Immature natural killer cell (primary cell): ENCODE measurements at places on chromosomes 1 and 21.

DNA sequence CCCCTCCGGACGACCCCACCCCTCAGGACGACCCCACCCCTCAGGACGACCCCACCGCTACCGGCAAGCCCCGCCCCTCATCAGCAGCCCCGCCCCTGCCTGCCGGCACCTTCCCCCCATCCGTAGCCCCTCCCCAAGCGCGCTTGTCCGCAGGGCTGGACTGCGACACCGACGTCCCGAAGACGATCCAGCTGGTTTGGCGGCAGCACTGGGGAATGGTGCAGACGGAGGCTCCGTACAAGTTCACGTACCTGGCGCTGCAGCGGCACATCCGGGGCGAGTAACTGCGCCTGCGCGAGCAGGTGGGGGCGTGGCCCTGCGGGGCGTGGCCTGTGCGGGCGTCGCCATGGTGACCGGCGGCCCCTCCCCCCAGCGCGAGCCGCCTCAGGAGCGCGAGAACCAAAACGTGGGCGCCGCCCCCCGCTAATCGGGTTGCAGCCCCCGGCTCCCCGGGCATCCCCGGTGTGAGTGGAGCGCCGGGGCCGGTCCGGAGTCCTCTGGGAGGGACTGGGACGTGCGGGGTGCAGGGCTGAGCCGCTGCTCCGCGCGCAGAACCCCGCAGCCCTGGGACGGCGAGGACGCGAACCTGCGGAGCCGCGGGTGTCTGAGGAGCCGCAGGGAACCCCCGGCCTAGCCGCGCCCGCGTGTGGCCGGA lies 4.9 kb downstream of the RNF223 start:
- DNase-seq: peak; percentile 84

DNA sequence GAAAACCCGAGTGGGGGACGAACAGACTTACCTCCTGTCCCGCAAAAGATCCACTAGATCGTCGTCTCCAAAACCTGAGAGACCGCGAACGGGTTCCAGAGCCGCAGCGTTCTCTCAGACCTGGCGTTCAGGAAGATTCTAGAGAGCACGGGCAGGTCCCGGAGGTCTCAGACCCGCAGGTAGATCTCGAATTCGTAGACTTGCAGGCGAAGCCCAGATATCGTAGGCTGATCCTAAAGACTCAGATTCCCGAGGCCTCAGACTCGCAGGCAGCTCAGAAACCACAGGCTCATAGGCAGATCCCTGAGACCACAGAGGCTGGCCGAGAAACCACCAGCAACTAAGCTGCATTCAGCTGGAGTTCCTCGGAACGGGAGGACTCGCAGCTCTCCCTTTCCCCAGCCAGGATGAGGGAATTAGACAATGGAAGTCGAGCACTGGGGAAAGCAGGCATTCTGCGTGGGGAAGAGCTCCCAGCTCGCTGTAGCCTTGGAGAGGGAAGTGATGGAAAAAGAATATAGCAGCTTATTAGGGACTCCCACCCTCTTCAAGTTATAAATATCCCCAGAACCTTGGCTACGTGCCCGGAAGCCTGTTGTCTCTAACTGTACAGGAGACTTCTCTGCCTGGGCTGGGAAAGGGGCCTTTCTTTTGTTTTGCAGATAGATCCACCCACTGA lies at the start of gene ZNF436:
Gene ZNF436 (minus strand): TSS at position 502 of the 679 bp plus-strand sequence. CDS start 1,831 bp downstream, outside the sequence.
- no peak for DNase-seq

- DNase-seq: no peak
Observed at GRCh38 chr1:3031401-3032221, 10.3 kb downstream of the ACTRT2 start.

GRCh38 chr1:18484276-18484675 lies 3.5 kb downstream of the KLHDC7A start:
- no peak for DNase-seq

DNA sequence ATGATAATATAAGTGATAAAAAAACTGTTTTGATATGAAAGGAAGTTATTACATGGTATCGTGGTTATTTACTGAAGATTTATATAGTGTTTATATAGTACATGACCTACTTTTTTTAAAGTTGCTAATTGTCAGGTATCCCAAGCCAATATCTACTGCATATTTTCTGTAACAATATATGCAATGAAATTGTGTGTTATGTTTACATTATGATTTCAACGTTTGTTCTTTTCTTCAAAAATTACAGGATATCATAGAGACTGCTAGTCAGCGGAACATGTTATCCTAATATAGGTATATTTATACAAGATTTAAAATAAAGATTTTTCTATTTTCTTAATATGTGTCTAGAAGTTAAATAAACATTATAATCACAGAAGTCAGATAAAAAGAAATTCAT lies 167.5 kb upstream of the DPYD start:
- DNase-seq: no peak

DNA sequence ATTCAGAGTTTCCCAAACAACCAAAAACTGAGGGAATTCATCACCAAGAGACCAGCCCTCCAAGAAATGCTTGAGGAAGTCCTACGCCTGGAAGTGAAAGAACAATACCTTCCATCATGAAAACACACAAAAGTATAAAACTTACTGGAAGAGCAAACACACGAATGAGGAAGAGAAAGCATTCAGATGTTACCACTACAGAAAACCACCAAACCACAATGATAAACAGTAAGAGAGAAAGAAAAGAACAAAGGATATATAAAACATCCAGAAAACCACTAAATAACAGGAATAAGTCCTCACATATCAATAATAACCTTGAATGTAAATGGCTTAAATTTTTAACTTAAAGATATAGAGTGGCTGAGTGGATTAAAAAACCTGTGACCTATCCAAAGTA lies 58.5 kb upstream of the BCL10 start:
- DNase-seq: no peak

GRCh38 chr1:220380885-220381284 lies 108.6 kb upstream of the RAB3GAP2 start:
- DNase-seq: no peak

- DNase-seq: no peak
Observed at GRCh38 chr1:72197786-72198185, 84.6 kb downstream of the NEGR1 start.

DNA sequence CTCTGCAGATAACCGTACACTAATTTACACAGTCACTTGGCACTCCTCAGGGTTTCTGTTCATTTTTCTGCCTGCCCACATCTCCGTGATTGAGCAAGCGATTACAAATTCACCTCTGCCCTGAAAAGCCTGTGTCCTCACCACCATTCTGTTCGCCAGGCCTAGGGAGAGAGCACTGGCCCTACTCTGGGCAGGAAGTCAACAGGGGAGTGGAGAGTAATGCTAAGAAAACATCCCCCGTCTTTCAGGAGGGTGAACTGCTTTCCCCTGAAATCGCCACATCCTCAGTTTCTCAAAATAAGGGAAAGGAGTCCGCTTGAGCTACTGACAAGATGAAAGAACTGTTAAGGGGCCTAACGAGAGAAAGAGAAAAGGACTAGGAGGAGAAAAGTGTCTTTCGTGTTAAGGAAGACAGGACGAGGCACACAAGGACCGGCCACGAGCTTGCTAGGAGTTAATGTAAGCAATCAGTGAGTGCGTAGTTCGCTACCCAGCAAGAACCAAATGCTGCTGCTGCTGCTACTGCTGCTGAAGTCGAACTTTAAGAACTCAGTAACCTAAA lies 632 bp downstream of the PEX19 start:
- DNase-seq: no peak

DNA sequence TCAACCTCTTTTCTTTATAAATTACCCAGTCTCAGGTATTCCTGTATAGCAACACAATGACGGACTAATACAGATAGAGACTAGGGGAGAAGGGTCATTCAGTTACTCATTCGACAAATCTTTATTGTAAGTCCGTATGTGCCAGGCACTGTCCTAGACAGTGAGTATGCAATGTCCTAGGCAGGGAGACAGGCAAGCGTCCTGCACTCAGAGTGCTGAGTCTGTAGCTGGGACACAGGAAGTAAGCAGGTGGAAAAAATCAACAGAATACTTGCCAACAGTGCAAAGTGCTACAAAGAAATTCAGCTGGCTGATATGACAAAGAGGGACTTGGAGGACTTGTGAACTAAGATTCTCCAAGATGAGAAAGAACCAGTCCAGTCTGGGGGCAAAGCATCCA lies 92.2 kb upstream of the ZBTB40 start:
- no peak for DNase-seq

- no peak for DNase-seq
Observed at GRCh38 chr1:68140536-68140935, 90.1 kb upstream of the DIRAS3 start.

- no peak for DNase-seq
Observed at GRCh38 chr1:245370905-245371581, 216.3 kb downstream of the KIF26B start.

GRCh38 chr1:56540467-56540866 lies 38.9 kb downstream of the PLPP3 start:
- DNase-seq: no peak

- no peak for DNase-seq
Observed at GRCh38 chr1:21874328-21874727, 62.3 kb downstream of the LDLRAD2 start.

GRCh38 chr21:18468790-18469189 lies 65.2 kb upstream of the TMPRSS15 start:
- no peak for DNase-seq

GRCh38 chr1:92877081-92877711 lies 45.4 kb downstream of the RPL5 start:
- DNase-seq: peak; percentile 17

DNA sequence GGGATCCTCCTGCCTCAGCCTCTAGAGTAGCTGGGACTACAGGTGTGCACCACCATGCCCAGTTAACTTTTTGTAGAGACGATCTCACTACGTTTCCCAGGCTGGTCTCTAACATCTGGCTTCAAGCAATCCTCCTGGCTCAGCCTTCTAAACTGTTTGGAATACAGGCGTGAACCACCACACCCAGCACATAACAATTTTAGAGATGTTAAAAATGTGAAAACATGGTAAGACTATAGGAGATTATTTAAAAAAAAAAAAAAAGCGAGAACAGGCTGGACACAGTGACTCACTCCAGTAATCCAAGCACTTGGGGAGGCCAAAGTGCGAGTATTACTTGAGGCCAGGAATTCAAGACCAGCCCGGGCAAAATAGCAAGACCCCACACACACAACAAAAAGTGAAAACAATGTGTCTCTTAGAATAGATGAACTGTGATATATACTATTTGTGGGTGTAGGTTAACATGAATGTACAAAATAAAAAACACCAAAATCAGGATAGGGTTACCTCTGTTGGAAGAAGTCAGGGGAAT lies 19.6 kb downstream of the CCDC18 start:
- DNase-seq: no peak

DNA sequence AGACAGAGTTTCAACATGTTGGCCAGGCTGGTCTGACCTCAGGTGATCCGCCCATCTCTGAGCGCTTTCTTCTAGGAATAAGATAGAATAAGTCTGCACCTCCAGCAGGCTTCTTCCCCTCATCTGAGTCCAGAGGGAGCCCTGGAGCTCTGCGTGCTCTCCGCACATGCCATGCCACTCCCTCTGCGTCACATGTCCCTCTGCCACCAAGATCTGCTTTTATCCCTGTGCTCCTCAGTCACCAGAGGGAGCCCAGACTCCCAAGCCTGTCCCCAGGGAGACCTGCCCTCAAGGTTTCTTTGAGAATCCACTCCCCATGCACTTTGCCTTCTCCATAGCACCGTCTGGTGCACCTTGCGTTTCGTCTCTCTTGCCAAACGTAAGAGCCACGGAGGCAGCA lies 213.0 kb downstream of the CAMTA1 start:
- DNase-seq: no peak

DNA sequence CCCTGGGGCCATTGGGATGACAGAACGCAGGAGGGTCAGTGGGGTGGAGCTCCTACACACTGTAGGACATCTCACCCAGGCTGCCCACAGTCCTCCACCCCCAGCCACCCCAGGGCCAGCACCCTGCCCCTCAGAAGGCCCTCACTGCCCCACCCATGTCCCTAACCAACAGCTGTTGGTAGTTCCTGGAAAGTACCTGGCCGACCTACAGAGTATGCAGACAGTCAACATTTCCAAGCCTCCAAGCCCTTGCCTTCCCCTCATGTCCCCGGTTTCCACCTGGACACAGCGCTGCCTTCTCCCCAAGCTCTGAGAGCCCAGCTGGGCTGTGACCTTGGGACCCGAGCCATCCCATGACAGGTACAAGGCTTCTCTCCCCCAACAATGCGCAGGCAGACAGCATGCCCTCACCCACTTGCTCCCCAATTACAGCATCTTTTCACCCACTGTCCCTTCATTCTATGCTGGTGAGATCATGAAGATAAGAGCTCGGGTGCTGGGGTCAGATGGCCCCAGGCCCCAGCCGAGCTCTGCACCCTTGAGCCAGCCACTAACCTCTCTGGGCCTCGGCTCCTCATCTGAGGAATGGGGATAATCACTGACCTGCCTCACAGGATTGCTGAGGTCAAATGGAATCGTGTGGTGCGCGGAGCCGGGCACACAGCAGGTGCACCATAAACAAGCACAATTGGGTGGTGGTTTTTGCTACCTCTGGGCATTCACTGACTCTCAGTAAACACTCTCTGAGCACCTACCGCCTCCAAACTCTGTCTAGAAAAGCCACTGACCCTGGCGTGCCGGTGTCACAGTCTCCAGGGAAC lies 11.2 kb downstream of the LAPTM5 start:
- DNase-seq: no peak

GRCh38 chr1:67834246-67834877 lies 1.1 kb upstream of the GNG12 start:
- DNase-seq: no peak

GRCh38 chr21:34595457-34595856 lies 19.5 kb downstream of the RCAN1 start:
- no peak for DNase-seq

DNA sequence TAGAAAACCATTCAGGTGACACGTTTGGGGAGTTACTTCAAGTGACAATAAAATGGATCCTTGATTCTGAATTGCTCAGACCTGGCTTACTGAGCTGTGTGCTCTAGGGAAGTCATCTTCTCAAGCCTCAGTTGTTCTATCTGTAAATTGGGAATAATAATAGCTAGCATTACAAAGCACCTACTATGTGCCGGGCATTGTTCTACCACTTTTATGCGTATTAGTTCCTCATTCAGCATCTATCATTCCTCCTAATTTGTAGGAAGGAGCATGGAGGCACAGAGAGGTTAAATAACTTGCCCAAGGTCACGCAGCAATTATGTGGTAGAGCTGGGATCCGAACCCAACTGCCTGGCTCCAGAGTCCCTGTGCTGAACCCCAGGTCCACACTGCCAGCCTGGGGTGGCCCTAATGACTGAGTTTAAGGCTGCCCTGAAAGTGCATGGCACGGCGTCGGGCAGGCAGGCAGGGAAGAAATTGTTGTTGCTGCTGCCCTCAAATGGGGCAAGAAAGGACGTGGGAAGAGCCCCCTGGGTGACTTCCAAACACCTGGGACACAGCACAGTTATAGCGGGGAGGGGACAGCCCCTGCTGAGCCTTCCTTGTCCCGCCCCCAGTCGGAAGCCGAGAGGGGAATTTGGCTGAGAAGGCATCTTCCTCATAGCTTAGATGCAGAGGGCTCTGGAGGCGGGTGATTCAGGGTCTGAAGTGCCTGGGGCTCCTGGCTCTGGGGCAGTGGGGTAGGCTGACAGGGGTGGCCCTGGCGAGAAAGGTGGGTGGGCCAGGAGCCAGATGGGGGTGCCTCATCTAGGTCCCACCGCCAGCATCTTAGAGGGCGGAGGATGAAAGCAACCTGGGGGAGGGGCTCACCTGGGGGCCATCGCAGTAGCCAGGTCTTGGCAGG lies 86.5 kb upstream of the IFFO2 start:
- no peak for DNase-seq
